Stimulated activated naive CD4-positive, alpha-beta T cell treated with Interleukin-2 at 50 U/mL for 16 hours (primary cell): ENCODE measurements at places on chromosomes 5 and 9.

- DNase-seq: no peak
Measured at GRCh38 chr5:104541141-104541785, 978.7 kb upstream of the NUDT12 start.

DNA sequence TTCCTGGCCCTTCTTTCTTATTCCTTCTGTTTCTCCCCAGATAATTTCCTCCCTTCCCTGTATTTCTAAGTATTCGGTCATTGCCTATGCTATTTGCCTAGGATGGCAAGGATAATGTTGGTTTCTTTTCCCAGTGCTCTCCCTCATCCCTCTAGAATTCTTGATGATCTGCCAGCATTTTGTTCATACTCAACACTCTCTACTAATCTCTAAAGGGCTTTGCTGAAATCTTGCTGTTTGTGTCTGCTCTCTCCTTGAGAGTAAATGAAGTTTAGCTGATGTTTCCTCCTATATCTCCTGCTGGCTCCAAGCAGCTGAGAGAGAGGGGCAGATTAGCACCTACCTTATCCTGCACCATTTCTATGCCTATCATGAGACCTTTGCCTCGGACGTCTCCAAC, 38.1 kb downstream of the AGXT2 start:
- no peak for DNase-seq

GRCh38 chr5:40378396-40379177, 301.1 kb upstream of the PTGER4 start:
- DNase-seq: no peak

GRCh38 chr5:119263639-119264038, 92.2 kb upstream of the TNFAIP8 start:
- no peak for DNase-seq

DNA sequence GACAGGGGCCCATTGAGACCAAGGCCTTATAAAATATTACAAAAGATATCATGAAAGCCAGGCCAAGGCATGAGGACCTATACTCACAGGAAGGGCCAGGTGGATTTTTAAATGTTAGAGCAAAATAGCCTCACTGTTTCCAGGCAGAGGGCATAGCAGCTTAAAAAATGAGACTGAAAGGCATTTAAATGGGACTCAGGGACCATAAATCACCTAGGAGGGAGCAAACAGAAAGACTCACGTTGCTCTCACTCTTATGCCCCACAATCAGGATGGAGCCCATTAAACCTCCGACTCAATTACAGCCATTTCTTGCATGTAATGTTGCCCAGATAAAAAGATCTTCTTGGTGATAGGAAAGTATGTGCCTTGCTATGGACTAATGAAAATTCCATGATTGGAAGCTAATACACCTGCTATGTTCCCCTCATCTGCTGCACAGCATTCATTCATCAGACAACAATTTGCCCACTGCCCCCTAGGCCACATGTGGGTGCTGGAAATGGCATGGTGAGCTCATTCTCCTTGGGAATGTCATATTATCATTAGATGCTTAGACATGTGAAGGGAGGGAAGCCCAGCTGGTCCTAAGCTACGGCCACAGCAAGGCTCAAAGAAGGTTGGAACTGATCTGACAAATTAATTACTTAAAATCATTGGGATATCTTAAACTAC, 128.6 kb upstream of the GRIA1 start:
- no peak for DNase-seq

- no peak for DNase-seq
Measured at GRCh38 chr5:80798633-80799032, 143.8 kb upstream of the DHFR start.

DNA sequence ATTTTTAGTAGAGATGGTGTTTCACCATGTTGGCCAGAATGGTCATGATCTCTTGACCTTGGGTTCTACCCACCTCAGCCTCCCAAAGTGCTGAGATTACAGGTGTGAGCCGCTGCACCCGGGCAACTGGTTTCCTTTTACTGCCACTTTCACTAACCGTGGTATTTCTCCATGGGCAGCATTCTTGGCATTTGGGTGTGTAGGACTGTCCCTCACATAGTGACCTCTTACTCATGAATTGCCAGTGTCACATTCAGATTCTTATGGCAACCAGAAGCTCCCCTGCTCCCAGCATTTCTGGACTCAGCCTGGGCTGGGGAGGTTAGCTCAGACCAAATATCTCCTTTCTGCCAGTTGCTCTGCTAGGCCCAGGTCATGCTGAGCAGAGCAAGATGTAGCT, 50.1 kb downstream of the FOXI1 start:
- no peak for DNase-seq
